ENCODE measurements at places on chromosomes 2 and 18.

DNA sequence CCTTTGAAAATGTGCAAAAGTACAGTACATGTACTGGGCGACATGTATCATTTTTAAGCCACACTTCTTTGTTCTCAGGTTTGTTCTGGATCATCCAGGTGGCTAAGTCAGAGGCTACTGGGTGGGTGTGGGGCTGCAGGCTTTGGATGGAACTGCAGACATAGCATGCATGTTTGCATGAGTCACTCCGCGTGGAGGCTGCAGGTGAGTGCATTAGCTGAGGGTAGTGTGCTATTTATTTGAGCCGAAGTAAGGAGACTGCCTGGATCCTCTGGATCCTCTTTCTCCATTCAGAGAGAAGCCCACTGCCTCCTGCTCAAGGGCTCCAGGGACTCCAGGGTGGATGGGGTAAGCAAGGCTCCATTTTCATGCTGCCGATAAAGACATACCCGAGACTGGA lies 9.4 kb upstream of the NEURL3 start:
- no peak for DNase-seq

DNA sequence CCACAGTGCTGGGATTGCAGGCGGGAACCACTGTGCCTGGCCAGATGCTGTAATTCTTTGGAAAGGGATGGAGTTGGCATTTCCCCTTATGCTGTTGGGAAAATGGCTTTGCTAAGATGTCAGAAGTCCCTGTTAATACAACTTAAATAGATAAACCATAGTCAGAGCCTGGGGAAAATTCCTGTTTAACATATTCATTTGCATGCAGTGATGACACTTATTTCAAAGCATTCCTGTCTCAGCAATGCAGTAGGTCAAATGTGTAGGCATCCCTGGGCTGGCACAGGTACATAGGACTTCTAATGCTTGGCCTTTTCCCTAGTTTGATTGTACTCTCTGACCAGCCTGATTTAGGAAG lies 38.6 kb downstream of the RAMP1 start:
- no peak for DNase-seq

GRCh38 chr2:195820867-195821565 lies 164.0 kb downstream of the SLC39A10 start:
- no peak for DNase-seq

DNA sequence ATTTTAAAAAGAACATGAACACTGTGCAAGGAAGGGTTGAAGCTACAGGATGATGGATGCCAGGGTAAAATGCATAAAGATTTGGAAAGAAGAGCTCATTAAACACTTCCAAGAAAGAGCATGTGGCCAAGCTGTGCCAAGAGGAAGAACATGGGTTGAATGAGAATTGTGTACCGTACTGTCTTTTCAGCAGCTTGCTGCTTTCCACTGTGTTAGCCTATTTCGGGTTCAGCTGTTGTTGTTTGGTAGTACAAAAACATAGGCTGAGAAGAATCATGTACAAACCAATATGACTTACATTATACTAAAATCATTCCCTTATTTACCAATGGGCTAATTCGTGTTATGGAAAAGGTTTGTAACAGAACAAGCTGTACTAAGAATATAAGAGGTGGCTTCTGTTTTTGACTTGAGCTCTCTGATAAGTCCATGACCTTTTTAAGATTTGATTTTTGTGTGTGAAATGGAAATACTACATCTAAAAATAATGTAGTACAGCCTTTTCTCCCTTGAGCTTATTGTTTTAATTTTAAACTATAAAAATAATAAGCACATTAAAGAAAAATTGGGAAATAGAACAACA lies 188.3 kb upstream of the STON1 start:
- peak; percentile 25 for DNase-seq

DNA sequence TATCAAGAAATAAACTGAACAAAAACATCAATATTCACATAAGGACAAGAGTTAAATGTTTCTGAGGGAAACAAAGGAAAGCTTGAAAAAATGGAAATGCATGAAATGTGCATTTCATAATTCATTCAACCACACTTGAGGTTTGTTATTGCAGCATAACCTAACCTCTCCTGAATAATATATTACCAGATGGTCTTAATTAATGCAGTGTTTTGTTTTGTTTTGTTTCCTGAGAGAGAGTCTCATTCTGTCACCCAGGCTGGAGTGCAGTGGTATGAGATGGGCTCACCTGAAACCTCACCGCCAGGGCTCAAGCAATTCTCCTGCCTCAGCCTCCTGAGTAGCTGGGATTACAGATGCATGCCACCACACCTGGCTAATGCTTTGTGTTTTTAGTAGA lies 139.9 kb upstream of the PIEZO2 start:
- no peak for DNase-seq

- no peak for DNase-seq
Measured at GRCh38 chr2:65344689-65345088, 87.7 kb downstream of the SPRED2 start.

GRCh38 chr2:179715871-179716270 lies 145.5 kb downstream of the ZNF385B start:
- DNase-seq, result no peak

GRCh38 chr2:229429589-229429988 lies 158.5 kb upstream of the PID1 start:
- DNase-seq, result no peak

GRCh38 chr2:170140561-170140960 lies 37.4 kb upstream of the MYO3B start:
- no peak for DNase-seq

DNA sequence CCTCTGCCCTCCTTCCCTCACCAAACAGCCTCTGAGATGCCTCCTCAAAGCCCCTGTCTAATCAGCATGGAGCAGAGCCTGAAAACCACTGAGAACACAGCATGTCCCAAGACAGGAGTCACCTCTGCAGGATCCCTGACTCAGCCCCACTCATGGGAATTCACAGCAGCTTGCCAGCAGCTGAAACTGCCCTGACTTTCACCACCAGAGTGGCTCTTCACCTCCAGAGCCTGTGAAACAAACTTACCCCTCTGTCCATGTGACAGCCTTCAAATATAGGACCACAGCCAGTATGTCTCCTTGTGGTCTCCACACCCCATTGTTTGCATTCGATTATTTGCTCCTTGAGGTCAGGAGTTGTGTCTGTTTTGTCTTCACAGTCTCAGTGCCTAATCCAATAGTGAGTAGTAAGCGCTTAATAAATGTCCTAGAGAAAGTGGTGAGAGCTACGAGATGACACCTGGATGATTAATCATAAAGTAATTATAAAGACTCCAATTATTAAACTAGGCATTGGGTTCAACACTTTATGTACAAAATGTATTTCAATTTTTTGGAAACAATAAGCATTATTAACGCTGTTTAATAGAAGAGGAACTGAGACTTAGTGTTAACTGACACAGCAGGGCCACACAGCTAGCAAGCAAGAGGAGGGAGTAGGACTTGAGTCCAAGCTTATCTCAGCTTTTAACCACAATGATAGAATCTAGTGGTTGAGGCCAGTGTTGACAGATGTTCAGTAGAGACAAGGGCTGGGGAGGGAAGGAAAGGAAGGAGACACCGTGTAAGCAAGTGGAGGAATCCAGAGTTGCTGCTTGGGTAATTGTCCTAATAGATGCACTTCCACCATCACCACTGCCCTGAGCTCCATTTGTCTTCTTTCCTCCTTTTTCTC lies 358.7 kb upstream of the TNP1 start:
- peak; percentile 83 for DNase-seq

- DNase-seq, result no peak
Measured at GRCh38 chr18:4146797-4147196, 308.3 kb downstream of the DLGAP1 start.

DNA sequence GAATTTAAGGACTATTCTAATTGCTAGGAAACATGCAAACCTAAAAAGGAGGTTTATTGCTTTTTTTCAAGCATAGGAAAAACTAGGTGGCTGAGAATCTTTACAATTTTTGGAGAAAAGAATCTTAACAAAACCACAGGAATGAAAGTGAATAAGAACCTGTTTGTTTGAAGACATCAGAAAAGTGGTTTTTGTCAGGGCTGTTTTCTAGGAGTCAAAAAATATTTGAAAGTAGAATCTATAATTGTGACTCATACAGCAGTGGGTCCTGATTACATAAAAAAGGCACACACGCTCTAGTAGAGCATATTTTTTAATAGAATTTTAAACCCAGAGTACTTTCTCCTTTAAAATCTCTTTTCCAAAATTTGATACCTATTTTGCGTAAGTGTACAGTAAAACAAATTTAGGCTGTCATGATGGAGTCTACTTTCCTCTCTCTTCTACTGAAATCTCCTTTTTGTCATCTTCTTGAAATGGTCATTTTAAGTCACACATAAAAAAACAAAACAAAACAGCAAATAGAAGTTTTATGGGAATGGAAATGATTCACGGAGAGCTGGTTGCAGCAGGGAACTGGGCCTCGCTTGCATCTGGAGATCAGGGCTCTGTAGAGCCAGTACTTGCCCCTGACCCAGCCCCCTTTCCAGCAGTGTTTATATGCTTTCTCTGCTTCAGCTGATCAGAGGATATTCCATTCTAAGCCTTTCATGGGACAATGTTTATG lies 59.1 kb upstream of the PELI1 start:
- peak; percentile 73 for DNase-seq

- no peak for DNase-seq
Measured at GRCh38 chr2:31413862-31414550, 536 bp downstream of the XDH start.

- DNase-seq, result no peak
Measured at GRCh38 chr18:59265246-59265973, 7.8 kb downstream of the RAX start.

DNA sequence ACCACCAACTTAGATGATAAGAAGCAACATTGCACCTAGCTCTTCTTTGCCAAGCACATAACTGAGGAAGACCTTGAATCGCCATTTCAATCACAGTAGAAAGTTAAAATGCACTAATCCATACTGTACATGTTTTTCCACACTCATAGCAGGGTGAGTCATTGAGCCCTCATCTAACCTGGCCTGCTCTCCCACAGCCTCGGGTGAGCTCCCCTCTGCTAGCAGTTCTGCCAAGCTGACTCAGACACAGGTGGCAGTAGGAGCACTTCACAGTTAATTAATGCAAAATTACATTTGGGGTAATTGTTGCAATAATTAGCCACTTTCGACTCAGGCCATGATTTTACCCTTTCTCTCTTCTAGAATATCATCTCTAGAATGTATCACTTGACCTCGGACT lies 1632.8 kb upstream of the CELF4 start:
- peak; percentile 40 for DNase-seq

DNA sequence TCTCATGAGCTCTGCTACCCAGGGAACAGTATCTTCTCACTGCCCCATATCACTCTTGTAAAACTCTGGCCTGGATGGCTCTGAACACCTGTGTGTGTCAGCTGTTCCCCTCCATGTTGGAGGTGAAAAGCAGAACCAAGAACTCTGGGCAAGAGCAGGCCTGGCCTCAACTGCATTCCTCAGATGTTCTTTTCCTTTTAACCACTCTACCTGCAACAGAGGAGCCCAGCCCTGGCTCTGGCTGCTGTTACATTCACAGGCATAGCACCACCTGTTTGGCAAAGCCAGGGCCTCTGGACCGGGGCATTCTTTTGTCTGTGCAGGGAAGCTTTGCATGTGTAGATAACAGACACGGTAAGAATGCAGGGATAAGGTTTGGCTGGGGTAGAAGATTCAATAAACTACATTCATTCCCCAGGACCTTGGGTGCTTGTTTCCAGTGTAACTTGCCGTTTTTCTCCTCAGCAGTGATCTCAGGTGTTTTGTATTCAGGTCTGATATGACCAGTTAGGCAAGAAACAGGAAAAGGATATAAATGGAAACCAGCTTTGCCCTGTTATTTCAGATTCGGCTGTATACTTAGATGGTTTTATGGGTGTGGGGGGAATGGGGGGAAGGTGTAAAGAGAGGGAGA lies 95.1 kb downstream of the SPTBN1 start:
- DNase-seq, result no peak

- peak; percentile 99 for DNase-seq
Measured at GRCh38 chr2:237465515-237466148, 21.4 kb upstream of the MLPH start.

- DNase-seq, result peak; percentile 32
Measured at GRCh38 chr2:236661061-236661761, 91.6 kb downstream of the ACKR3 start.

GRCh38 chr18:31791817-31792579 lies 31.3 kb upstream of the SLC25A52 start:
- DNase-seq, result no peak

GRCh38 chr2:69554568-69554967 lies 89.0 kb downstream of the AAK1 start:
- DNase-seq, result no peak

- peak; percentile 74 for DNase-seq
Measured at GRCh38 chr18:41993151-41993550, 38.1 kb downstream of the PIK3C3 start.

DNA sequence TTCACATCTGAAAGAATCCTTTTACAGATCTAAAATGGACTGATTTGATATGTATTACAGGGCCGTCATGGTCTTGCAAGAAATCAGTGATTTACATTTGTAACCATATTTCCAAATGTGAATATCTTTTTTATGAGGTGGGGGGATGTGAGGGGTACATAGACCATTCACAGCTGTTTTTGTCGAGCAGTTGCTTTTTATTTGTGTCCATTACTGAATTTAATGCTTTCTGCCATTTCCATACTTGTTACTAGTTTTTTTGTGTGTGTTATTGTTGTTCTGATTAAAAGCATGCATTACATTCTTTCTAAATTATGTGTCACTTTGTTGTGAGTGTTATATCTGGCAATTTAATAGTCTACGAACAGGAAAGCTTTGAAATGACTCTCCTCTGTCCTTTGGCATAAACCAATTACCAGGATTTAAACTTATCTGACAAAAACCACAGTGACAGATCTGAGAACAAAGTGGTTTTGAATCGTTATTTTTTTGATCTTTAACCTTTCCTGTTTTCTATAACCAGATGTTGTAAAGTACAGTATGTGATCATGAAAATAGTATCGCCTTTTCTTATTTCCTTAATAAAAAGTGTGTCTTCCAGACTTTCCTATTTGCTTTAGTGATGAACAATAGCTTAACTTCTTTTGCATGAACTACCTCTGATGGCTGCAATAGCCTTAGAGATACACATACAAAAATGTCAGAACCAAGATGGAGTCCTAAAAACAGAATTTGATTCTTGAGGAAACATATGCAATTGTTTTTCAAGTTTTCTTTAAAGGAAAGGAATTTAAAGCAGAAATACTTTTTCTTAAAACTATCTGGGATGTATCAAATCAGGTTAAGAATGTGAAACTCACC lies 354.2 kb upstream of the ACVR2A start:
- DNase-seq, result no peak

- DNase-seq, result peak; percentile 45
Measured at GRCh38 chr2:240913810-240914644, 7.9 kb downstream of the CROCC2 start.

DNA sequence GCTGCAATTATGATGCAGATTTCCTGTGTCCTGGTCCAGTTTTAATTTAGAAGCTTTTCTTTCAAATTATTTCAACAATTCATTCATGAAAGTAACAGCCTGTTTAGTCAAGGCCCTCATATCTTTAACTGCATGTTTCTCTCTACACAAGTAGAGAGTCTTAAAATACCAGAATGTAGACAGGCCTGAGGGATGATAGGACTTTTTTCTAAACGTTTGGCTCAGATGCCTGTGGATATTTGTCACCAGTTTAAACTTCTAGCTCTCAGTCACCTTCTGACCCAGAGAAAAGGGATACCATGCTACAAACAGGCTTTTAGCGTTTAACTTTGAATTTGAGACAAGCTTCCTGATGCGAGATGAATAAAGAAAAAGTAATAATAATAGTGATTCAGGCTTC lies 15.7 kb downstream of the COL5A2 start:
- DNase-seq, result peak; percentile 87
